ENCODE measurements at places on chromosomes 3 and 15. TPM values are rescaled to one million over a fixed set of nuclear protein-coding genes. Genes with fewer than 3 reads are reported as not detected.

- DNase-seq: no peak
These were observed 14.5 kb downstream of the GP5 start for GRCh38 chr3:194384569-194385001.

DNA sequence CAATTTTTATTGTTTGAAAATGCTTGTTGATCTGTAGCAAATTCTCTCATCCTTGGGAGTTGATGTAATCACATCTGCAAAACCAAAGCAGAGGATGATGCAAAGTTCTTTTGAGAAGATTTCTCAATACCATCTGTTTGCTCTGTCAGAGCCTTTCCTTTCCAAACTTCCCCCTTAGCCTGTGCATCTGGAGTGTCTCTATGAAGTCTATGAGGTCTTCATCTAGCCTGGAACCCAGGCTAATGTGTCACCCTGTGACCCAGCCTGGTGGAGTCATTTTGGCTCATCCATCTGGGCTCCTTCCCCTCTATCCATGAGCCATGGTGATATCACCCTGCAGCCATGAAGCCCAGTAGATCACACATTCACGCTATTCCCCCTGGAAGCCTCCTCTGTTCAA is 123.2 kb upstream of the SLC7A14 start:
- no peak for DNase-seq

The TMEM202 gene
- not detected for total RNA-seq

GRCh38 chr3:171113716-171114115 is 87.2 kb upstream of the SLC2A2 start:
- DNase-seq: no peak

The TRH gene
- not detected for total RNA-seq

GRCh38 chr3:197545101-197545500 is 10.7 kb downstream of the BDH1 start:
- no peak for DNase-seq

DNA sequence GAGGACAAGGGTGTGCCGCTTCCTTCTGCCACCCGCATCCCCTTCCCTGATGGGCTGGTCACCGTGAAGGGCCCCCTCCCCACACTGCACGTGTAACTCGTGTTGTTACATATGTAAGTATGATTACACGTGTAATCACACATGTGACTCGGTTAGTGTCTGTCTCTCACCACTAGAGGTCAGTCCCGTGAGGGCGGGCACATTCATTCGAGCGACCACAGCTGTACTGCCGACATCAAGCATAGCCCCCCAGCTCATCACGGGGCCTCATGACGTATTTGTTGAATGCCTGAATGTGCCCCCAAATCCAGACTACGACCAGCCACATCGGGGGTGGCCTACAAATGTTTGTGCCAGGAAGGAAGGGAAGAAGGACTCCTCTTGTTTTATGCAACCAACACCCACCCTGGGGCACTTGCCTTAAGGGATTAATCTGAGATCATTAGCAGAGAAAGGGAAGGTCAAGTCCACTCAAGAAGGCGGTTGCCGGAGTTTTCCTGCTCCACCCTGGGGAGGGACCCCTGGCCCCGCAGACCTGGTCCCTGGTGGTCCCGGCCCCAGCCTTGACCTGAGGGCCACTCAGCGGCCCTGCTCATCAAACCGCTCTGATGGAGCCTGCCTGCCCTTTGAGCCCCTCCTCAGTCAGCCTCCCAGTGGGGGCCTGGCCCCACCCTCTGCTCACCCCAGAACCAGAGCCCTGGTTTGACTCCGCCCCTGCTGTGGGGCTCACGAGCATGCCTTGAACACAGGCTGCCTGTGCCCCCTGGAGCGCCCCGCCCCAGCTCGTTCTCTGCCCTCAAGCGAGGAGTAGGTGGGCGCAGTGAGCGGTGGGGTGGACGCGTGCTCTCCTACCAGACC is 52.8 kb downstream of the RGMA start:
- DNase-seq: no peak

GRCh38 chr3:54563501-54564200 is 364.2 kb downstream of the LRTM1 start:
- no peak for DNase-seq

GRCh38 chr15:51403072-51403878 is 61.8 kb downstream of the GLDN start:
- peak; percentile 46 for DNase-seq

The FETUB gene
- not detected for total RNA-seq

- DNase-seq: peak; percentile 53
These were observed 22.5 kb downstream of the CCR4 start for GRCh38 chr3:32973982-32974381.

The ZNF860 gene
- total RNA-seq: not detected

DNA sequence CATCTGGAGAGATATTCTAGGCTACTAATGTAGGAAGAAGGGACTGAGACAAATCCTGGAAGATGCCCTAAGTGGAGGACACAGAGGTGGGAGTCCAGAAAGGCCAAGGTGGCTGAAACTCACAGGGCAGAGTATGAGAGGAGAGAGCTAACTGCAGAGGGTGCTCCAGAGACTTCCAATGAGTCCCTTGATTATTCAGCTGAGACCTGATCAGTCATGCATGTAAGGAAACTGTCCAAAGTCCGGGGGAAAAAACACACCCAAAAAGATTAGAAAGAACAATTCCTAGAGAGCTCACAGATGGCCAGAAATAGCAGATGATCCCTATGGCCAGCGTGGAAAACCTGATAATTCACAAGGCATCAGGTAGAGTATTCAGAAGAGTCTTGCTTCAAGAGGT is 18.7 kb upstream of the FOXP1 start:
- peak; percentile 9 for DNase-seq

GRCh38 chr3:172520301-172520831 is 2.9 kb downstream of the TNFSF10 start:
- DNase-seq: peak; percentile 97

GRCh38 chr15:77901251-77901881 is 176.1 kb downstream of the TBC1D2B start:
- DNase-seq: no peak

DNA sequence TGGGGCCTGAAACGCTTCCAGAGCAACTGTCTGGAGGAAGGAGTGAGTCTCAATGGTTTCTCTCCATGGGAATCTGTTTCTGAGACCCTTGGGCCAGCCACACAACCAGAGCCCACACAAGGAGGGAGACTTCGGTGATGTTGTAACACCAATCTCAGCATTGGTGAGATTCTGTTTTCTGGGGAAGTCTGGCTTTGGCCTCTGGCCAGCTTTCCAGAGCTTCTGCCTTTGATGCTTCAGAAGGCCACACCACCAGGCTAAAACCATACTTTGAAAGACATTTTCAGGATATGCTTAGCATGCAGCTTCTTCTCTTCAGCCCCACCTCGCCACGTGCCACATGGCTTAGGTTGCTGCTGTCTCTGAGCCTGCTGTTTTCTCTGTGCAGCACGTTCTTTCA is 3.6 kb upstream of the EEFSEC start:
- DNase-seq: no peak

DNA sequence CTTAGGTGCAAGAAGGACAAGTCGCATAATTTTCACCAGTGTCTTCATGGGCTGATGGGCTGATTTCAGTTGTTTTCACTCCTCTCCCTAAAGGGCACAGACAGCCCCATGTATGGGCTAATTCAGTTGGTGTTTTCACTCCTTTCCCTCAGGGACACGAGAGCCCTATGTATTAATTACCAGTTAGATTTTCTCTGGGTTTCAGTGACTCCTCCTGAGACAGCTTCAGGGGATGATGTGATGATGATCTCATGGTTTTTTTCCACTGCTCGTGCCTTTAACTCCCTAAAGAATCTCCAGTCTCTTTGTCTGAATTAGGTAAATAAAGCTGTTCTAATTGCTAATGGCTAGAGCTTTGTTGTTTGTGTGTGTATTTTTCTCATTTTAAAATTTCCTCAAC is 9.9 kb downstream of the RAMAC start:
- peak; percentile 41 for DNase-seq

GRCh38 chr15:96200357-96200967 is 130.0 kb upstream of the NR2F2 start:
- no peak for DNase-seq
